ENCODE measurements at places on chromosomes 11 and 22.

DNA sequence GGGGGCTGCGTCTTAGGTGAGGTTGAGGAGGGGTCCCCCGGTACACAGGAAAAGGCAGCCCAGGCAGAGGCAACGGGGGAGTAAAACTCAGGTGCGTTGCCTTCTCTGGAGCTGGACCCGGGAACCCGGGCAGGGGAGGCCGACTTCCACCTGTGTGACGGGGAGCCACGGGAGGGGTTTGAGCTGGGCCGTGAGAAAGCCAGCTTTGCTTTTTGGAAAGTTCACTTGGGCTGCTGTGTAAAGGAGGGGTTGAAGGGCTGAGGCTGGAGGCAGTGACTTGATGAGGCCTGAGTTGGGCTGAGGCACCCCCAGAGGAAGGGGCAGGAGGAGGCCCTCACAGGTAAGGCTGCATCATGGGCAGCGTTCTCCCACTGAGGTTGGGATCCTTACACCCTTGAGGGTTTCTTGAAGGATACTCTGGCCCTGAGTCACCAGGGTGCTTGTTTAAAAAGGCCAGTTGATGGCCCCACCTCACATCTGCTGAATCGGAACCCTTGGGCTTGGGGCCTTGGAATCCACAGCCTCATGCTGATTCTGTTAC lies 47.2 kb downstream of the CHRDL2 start:
- DNase-seq, result no peak

DNA sequence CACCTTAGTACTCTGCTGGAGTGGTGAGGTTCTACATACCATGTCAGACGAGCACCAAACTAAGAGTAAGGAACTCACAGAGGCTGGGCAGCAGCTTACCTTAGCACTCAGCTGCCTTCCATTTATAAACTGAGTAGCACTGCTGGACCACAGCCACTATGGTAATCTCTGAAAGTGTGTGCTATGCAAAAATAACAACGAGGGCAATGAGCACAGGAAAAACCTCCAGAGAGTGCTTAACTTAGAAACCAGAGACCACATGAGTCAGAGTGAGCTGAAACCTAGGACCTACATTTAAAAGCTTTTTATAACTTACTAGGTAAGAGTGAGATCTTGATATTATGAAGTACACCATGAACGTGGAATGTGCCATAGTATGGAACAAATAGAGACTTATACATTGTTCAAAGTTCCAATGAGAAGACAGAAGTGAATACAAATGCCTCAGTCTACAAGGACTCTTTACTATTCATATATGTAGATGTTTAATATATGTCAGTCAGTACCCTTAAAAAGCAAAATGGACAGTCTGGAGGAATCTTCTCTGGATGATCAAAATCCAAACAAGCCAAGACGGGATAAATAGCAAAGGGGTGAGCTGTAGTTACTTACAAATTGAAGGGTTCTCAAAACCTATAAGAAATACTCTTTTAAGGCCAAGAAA lies 17.2 kb upstream of the CD59 start:
- DNase-seq, result no peak

DNA sequence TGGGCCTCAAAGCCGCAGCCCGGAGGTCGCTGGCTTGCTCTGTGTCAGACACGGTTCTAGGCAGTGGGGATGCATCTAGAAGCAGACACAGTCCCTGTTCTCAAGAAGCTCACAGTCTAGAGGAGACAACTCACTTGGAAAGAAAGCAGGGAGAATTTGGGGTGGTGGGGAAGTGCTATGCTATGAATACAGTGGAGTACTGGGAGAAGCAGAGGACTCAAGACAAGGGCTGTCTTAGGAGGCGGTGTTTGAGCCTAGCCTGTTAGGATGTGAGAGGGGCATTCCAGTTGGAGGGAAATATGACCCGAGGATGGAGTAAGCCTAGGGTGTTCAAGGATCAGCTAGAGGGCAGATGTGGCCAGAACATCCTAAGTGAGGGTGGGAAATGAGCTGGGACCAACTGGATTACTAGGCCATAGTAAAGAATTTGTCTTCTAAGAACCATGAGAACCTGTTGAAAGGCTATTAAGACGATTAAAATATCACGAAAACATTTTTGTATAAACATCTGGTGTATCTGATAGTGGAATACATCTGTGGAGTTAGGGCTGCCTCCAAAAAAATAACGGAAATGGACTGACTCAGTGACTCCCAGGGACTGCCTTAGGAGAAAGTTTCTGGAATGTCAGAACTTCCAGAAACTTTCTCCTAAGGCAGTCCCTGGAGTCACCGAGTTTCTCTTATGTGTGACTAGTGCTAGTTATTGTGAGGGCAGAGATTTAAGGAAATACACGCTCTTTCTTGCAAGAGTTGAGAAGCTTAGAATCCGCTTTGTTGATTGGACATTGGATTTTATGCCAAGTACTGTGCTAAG lies 1.1 kb upstream of the PITPNB start:
- DNase-seq, result peak; percentile 16

DNA sequence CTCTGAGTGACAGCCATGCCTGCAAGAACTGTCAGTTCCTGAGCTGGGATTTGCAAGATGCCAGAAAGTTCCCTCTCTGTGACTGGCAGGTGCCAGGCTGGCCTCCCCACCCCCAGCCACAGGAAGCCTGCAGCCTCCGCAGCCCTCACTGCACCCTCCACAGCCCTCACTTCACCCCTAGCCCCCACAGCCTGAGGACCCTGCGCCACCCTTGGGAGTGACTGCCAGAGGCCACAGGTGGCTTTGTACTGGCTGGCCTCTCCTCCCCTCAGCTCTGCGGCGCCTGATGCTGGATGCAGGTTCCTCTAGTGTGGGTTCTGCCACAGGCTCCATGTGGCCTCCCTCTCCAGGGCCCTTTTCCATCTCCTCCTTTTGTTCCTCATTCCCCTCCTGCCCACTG lies 28.7 kb downstream of the MPPED1 start:
- DNase-seq, result no peak

DNA sequence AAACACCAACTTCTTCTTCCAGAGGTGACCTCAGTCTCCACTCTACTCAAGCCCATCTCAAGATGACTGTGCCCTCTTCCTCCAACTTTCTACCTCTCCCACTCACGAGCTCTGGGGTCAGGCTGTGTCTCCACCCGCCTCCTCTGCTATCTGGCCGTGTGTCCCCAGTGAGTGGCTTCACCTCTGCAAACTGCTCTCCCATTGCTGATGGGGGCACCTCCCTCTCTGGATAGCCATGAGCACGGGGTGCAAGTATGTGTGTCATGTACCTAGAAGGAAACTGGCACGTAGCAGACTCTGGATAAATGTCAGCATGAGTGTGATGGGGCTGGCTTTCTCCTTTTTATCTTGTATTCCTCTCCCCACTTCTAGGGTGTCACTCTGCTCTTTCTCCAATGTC lies 18.3 kb upstream of the RAC2 start:
- DNase-seq, result no peak

DNA sequence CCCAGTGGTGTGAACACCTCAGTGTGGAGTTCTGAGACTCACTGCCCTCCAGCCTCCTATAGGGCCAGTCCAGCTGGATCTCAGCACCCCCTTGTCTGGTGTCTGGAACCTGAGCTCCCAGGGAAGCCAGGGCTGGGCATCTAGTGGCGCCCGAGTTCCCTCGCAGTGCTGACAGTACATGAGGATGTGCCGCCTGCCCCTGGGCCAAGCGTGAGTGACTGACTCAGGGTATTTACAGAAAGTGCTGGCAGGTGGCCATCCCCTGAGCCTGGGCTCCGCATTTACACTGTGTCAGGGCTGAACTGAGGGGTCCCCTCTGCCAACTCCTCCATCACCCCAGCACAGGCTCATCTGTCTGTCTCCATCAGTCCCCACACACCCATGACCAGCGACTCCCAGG lies 185.3 kb downstream of the BRD1 start:
- no peak for DNase-seq

DNA sequence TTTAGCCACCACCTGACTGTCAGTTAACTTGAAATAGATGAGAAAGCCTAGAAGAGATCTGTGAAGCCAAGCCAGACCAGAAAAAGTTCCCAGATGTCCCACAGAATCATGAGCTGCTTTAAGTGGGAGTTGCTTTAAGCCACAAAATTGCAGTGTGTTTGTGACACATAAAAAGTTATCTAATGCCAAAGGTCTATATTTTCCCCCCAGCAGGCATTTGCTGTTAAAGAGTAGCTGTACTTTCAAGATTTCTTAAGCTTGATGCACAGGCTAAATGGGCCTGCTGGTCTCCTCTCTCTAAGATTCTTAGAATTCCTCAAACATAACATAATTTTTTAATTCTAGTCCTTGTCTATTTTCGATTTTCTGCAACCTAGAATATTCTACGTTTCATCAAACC lies 825.7 kb downstream of the FAM181B start:
- DNase-seq, result no peak

GRCh38 chr11:46991391-46991790 lies 54.8 kb downstream of the CSTPP1 start:
- DNase-seq, result no peak

Data from H4 (cell line).